ENCODE measurements at places on chromosomes 6 and 20.

DNA sequence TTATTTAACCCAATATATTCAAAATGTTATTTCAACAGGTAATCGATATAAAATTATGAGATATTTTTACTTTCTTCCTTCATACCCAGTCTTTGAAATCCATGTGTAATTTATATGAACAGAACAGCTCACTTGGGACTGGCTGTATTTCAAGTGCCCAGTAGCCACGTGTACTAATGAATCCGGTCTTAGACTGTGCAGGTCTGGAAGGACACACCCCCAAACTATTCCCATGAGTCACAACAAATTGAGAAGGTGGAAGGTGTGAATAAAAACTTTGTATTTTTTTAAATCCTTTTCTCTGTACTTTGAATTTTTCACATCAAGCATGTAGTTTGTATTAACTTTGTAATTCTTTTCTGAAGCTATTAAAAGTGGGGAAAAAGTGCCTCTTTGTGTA lies 2.8 kb downstream of the UNC5CL start:
- no peak for DNase-seq

DNA sequence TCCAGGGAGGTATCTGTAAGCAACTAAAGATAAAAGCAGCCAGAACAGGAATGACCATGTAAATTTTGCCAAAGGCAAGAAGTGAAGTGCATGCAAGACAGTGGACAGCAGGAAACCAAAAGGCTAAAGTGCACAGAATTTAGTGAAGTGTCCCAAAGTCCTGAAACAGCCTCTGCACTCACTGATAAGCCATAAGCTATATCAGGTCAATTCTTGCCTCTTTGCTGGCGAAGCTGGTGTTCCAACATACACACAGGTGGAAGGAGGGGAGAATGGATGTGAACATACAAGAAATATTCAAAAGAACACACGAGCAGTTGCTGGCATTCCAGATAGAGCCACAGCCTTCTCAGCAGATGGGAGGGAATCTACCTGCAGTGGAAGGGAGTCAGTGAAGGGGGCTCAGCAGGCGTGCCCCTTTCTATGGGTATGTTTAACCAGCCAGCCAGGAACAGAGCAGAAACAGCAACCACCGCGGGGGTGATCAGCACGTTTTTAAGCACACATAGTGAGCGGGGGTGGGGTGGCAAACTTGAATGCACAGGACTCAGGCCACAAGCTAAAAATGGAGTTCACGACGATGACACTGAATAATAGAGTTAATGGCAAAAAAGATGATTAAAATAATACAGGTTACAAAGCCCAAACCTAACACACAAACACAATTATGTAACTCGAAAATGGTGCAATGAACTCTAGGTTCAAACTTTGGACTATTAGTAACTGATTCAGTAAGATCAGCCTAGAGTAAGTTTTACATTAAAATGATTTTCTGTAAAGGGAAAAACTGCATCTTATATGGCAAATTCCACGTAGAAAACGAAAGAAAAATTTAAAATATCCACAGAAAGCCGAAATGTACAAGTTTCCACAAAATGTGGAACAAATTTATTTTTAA lies 1.2 kb downstream of the ECI2 start:
- DNase-seq, result no peak

- DNase-seq, result no peak
Observed at GRCh38 chr6:156582509-156582992, 194.6 kb upstream of the ARID1B start.

GRCh38 chr20:23125625-23126191 lies 39.6 kb upstream of the CD93 start:
- DNase-seq, result no peak

DNA sequence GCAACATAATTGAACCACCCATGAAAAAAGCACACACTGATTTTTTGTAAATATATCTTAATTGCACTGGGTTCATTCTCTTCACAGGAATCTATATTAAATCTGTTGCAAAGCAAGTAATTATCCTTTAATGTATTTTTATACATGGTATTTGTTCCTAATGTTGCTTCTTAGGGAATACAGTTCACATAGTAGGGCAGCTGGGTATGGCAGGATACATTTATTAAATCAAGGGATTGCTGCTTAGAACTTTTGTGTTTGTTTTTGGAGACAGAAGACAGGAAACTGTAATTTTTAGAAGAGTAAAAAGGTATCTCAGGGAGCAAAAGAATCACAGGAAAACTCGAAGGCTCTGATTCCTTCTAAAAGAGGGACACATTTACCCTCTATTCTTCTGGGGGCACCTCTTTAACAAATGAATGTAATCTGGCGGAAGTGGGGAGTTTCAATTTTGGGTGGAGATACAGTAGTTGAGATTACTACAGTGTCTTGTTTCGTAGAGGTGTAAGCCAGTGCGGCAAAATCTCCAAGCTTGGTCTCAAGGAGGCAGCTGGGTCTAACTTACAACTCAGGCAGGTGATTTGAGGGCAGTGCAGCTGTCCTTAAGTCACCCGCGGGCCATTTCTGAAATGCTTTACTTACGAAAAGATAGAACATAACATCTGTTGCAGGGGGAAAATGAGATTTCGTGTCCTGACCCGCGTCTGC lies 812 bp upstream of the SMIM13 start:
- no peak for DNase-seq

DNA sequence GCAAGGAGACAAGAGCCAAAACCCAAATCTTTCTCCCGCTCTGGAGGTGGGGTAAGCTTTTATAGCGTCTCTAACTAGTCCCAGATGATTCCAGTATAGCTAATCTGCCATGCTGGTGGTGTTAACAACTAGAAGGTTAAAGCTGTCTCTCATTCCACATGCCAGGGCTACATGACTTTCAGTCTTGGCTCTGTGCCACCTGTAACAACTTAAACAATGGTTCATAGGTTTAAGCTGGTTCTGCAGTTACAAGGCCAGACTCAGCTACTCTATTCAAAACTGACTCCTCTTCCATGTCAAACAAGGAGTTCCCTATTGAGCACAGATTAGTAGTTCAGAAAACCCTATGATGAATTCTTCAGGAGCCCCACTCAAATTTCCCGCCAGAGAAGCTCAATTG lies 128.9 kb downstream of the ELOVL4 start:
- no peak for DNase-seq

DNA sequence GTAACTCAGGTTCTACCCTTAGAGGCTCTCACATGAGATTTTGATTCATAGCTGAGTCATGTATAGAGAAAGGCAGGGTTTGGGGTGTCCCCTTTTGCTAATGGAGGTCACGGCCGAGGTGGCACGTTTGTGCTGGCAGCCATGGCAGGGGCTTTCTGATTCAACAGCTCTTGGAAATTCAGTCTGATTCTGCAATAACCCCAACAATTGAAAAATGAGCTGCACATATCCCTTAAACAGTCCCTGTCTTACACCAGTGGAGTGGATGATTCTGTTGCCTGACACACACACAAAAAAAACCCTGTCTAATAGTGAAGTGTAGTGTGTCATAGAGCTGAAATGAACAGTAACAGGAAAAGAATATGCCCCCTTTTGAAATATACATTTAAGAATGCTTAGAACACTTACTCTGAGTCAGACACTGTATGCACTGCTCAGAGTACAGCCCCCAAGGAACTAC lies 40.4 kb upstream of the ARG1 start:
- no peak for DNase-seq

- no peak for DNase-seq
Observed at GRCh38 chr20:33531047-33531877, 41.4 kb downstream of the CBFA2T2 start.

GRCh38 chr6:158939255-158940159 lies 60.5 kb downstream of the RSPH3 start:
- no peak for DNase-seq
